NCI-H345 (cell line): ENCODE measurements at places on chromosomes 3 and 15.

DNA sequence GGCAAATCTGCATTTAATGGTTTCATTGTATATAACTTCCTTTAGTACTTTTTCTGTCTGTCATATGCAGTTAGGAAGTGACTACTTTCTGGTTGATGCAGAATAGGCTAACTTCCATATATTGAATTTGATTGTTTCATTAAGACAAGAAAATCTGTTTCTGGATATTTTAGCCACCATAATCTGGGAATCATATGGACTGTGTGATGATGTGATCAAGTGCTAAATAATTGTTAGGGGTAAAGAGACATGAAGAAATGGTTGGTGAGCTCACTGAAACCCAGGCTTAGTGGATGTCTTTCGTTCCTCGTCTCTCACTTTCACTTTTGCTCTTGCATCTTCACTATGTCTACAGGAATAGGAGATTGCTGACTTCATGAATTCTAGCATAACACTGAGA, 3.5 kb upstream of the MNS1 start:
- no peak for DNase-seq

- no peak for DNase-seq
Observed at GRCh38 chr3:170054204-170054603, 16.4 kb downstream of the GPR160 start.

DNA sequence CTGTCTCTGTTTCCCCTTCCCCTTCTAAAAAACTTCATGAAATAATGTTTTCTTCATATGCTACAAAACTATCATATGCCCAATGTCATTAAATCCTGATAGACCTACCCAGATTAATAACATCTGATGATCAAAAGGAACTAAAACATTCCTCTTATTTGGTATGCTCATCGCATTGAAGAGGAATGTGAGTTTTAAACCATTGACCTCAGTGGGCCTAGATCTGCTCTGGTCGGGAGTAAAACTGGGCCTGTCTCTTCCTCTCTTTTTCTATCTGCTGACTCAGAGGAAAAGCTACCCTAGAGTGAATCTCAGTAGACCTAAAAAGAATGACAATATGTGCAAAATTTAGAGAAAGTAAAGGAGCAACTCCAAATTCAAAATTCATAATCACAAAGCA, 275.8 kb downstream of the SATB1 start:
- DNase-seq, result no peak

- DNase-seq, result no peak
Observed at GRCh38 chr3:176870451-176870850, 326.8 kb downstream of the TBL1XR1 start.

DNA sequence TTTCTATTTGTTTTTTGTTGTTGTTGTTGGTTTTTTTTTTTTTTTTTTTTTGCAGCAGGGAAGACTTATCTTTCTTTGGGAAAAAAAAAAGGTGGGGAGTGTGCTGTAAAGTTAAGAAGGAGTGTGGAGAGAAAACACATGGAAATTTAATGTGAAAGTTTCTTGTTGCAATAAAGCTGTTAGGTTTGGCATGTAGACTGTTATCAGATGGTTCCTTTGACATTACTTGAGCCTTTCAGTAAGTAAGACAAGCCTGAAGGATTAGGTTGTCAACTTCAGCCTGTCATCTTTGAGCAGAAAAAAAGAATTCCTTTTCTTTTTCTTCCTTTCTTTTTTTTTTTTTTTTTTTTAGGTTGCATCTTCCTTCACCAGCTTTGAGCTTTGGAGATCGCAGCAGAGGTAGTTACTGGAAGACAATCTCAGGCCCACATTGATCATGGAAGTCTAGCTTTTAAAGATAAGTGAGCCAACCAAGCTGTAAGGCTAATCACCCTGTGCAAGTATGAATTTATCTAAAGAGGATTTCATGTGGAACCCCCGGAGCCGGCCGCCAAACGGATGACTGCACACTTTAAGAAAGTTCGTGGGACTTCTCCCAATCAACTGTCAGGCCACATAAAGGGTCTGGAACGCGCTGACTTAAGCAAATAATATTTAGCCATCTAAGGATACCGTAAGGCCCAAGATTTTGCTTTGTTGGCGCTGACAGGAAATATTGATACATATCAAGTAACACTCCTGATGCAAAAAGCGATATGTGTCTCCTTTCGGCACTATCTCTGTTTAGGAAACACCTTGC, 1040.1 kb upstream of the NR2F2 start:
- DNase-seq, result no peak

DNA sequence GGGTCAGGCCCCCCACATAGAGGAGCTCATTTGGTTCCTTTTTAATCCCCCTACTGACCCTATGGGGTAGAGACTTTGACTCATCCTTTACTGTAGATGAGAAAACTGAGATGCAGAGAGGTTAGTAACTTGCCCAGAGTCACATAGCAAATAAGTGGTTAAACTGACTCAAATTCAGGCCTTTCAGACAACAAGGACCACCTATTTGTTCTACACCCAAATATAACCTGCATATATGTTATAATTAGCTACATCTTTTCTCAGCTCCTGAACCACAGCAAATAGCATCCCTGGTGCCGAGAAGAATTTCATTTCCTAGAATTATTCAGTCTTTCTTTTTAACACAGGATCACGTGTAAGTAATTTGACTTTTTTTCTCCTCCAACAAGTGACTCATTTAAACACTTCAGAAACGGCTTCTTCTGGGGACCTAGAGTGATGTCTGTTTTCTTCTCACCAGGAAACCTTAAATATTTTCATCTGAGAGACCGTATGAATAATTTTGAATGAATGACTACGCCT, 57.4 kb downstream of the MGLL start:
- no peak for DNase-seq
